ENCODE measurements at places on chromosomes 1 and 21.

DNA sequence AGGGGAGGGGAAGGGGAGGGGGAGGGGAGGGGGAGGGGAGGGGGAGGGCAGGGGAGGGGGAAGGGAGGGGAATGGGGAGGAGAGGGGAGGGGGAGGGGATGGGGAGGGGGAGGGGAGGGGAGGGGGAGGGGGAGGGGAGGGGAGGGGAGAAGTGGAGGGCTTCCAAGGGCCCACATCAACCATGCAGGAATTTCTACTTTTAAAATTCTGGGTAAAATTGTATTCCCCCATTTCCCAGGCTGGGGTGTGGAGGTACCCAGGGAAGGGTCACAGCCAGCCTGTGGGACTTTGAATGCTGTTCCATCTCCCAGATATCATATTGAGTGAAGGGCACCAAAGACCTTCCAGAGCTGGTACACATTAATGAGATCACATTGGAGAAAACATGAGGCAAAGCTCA, 126.9 kb upstream of the ETS2 start:
- H3K4me3 ChIP-seq, result no peak overlapping the region
- H3K36me3 ChIP-seq, result no peaks in the 10 kb centered on the region

- H3K36me3 ChIP-seq, result no peaks in the 10 kb centered on the region
- no peak for DNase-seq
- H3K4me3 ChIP-seq, result no peak overlapping the region
- H3K27me3 ChIP-seq, result no peaks in the 10 kb centered on the region
- no peak overlapping the region for H3K27ac ChIP-seq
- H3K4me1 ChIP-seq, result no peaks in the 10 kb centered on the region
These were observed 22.9 kb downstream of the SPEN start for GRCh38 chr1:15870421-15870820.

DNA sequence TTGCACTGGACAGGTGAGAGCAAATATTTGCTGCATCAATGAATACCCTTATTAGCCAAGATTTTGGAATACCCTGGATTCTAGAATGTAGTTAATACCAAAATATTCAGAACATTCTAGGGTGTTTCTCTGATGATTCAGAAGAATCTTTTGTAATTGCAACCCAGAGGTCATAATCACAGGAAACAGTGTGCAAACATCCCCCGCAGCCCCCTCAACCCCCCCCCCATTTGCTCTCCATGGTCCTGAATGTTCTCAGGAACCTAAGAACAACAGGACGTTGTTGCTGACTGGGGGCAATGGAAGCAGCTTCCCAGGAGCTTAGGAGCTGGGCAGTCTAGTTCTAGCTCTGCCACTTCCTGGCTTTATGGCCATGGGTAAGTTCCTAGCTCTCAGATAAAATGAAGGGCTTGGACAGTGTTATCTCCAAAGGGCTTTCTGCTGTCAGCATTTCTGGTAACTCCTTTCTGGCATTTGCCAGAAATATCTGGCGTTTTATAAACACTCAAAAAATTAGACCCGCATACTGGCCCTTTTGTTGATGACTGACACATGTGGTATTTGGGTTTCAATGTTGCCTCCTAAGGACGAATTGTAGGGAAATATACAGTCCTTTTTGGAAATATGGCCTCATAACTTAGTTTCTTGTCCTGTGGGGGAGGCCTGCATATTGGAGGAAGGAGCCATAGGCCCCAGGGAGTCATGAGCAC, 178.6 kb downstream of the RRAGC start:
- no peaks in the 10 kb centered on the region for H3K4me1 ChIP-seq
- DNase-seq, result peak; percentile 13
- no peak overlapping the region for H3K27ac ChIP-seq
- H3K27me3 ChIP-seq, result no peaks in the 10 kb centered on the region

DNA sequence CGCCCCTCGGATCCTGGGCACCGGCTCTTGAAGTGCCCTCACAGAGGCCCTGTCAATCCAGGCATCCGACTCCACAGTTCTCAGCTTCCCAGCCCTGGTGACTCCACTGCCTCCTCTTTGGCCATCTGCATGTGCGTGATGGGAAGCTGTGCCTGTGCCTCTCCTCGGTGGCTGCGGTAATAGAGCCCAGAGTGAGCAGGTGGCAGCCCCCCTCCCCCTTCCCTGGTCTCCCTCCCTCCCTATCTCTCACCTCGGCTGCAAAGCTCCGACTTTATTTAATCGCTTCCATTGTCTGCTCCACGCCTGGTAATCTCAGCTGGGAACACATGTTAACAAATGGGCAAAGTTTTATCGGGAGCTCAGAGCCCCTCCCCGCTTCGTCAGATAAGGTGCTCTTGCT, 91.9 kb downstream of the IGSF21 start:
- H3K27me3 ChIP-seq, result no peaks in the 10 kb centered on the region
- H3K36me3 ChIP-seq, result no peaks in the 10 kb centered on the region
- no peak overlapping the region for H3K4me3 ChIP-seq
- H3K4me1 ChIP-seq, result no peaks in the 10 kb centered on the region
- DNase-seq, result no peak

DNA sequence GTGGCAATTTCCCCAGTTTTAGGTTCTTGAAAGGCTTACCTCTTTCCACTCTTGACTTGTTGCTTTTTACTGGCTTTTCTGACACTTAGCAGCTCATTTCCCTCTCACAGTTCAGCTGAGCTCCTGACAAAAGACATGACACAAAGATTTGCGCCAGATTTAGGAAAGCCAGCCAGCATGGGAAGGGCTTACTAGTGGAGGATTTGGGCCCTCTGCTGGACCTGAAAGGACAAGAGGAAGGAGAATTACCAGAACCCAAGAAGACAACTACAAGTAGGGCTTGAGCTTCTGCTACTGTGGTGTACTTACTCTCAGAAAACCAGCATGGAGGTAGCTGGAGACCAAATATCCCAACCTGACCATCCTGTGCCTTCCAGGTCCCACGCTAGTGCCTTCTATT, 784.5 kb downstream of the BRINP3 start:
- H3K4me1 ChIP-seq, result no peaks in the 10 kb centered on the region
- DNase-seq, result no peak
- no peaks in the 10 kb centered on the region for H3K36me3 ChIP-seq
- H3K27ac ChIP-seq, result no peak overlapping the region
- H3K4me3 ChIP-seq, result no peak overlapping the region

All from fibroblast of lung (primary cell).